Foreskin melanocyte (primary cell): ENCODE measurements at places on chromosomes 1 and 21.

- no peak for DNase-seq
Measured at GRCh38 chr1:155962599-155963211, 15.6 kb downstream of the ARHGEF2 start.

DNA sequence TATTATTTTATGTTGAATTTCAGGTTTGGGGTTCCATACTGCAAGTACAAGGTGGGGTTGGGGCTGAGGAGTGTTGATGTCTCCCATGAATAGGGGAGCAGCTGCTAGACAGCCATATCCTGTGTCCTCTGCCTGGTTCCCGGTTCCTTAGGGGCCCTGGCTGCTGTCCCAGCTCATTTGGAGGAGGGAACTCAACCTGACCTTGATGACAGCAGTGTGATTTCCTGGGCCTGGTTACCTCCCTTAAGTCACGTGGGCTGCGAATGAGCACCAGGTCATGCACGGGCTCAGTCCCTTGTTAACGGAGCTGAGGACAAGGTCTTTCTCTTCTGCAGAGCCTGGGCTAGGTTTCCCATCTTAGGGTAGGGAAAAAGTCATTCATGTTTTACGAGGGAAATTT lies 85.1 kb downstream of the MTR start:
- no peak for DNase-seq

GRCh38 chr1:43349594-43350306 lies 9.0 kb upstream of the CDC20 start:
- DNase-seq, result no peak

DNA sequence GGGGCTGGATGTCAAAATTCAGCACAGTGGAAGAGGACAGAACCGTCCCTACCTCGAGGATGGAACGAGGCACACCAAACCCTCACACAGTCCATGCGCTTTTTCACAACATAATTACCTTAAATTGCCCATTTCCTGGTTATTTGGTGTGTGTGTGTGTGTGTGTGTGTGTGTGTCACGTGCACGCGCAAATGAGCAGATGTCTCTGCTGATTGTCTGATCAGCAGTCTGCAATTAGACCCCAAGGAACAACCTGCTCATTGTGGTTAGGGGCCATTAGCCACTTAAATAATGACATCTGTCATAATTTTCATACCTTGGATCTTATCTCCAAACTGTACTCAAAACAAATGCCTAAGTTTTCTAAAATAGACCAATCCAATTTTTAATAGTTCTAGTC lies 23.2 kb downstream of the AVPR1B start:
- no peak for DNase-seq

GRCh38 chr1:220806408-220806807 lies 19.7 kb downstream of the MTARC1 start:
- no peak for DNase-seq
